HFFc6 (cell line): ENCODE measurements at places on chromosomes 7 and 10.

- H3K4me1 ChIP-seq = no peaks in the 10 kb centered on the region
- H3K4me3 ChIP-seq = no peak overlapping the region
- no peaks in the 10 kb centered on the region; the same call in 1 of the 2 replicates for H3K27me3 ChIP-seq
- H3K27ac ChIP-seq = no peak overlapping the region
- H3K36me3 ChIP-seq = 0 out of 2 replicates have a peak, but pooled peaks cover 7% of the 10 kb centered on the region
- DNase-seq = no peak
Measured at GRCh38 chr7:156155988-156156733, 343.9 kb upstream of the SHH start.

GRCh38 chr10:93435621-93436397, 46.3 kb downstream of the MYOF start:
- H3K4me3 ChIP-seq = peak overlapping the region; percentile 77
- peak overlapping the region; percentile 97 for H3K27ac ChIP-seq
- H3K4me1 ChIP-seq = peaks cover 96% of the 10 kb centered on the region
- H3K27me3 ChIP-seq = peaks cover 9% of the 10 kb centered on the region
- DNase-seq = no peak
- peaks cover 59% of the 10 kb centered on the region for H3K36me3 ChIP-seq

- DNase-seq = peak; percentile 15
- H3K36me3 ChIP-seq = peaks cover 5% of the 10 kb centered on the region
- no peak overlapping the region; the same call in 1 of the 2 replicates for H3K27ac ChIP-seq
- H3K27me3 ChIP-seq = no peaks in the 10 kb centered on the region
Measured at GRCh38 chr10:108393089-108393488, 1228.6 kb upstream of the SORCS1 start.

DNA sequence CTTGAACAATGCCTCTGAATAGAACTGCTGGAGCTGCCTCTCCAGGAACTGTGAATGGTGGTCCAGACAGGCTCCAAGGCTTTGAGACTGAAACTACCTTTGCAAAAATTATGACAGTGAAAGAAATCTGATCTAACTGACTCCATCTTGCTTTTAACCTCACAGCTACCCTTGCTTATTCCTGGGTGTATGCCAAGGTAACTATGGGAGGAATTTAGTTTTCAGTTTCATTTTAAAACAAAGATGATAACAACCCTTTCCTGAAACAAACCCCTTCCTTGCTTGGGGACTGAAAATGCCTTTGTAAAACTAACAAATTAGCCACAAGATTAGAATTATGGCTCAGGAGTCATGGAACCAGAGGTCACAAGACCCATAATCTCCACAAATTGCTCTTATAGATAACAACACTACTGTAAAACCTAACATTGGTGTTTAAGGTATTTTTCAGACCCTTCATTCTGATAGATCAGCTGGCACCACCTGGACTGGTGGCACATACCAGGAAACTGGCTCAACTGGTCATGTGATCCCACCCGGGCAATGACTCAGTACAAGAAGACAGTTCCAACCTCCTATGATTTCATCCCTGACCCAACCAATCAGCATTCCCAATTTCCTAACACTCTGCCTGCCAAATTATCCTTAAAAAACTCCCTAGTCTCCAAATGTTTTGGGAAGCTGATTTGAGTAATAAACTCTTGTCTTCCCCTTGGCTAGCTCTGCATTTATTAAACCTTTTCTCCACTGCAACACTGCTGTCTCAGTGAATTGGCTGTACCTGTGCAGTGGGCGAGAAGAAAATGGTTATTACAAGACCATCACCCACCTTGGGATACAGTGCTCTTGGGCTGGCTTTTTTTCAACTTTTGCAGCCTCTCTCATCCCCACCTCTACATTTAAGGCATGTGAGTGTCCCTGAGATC, 608.1 kb downstream of the TYW1 start:
- H3K36me3 ChIP-seq = no peaks in the 10 kb centered on the region; the same call in 1 of the 2 replicates
- no peak overlapping the region for H3K27ac ChIP-seq
- DNase-seq = no peak
- H3K4me3 ChIP-seq = no peak overlapping the region

GRCh38 chr7:155268921-155269650, 28.6 kb upstream of the INSIG1 start:
- H3K27me3 ChIP-seq = peaks cover 20% of the 10 kb centered on the region
- peaks cover 17% of the 10 kb centered on the region; the same call in 1 of the 2 replicates for H3K4me1 ChIP-seq
- H3K27ac ChIP-seq = no peak overlapping the region
- no peak for DNase-seq

DNA sequence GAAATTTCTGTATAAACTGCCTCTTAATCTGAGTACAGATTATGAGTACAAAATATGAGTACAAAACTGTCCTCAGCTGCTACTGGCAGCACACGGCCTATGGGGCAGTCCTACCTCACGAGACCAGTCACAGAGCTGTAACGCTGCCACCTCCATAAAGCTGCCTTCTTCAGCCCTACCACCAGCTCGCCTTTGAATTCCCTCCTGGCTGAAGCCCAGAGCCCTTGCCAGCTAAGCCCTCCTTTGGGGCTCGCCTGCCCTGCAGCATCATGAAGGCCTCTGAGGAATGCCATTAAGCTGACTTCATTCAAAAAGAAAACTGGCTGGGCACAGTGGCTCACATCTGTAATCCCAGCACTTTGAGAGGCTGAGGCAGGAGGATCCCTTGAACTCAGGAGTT, 180.0 kb upstream of the SH2B2 start:
- no peak overlapping the region for H3K27ac ChIP-seq
- peaks cover 20% of the 10 kb centered on the region for H3K36me3 ChIP-seq
- H3K4me1 ChIP-seq = no peaks in the 10 kb centered on the region
- no peak for DNase-seq
- H3K27me3 ChIP-seq = no peaks in the 10 kb centered on the region

DNA sequence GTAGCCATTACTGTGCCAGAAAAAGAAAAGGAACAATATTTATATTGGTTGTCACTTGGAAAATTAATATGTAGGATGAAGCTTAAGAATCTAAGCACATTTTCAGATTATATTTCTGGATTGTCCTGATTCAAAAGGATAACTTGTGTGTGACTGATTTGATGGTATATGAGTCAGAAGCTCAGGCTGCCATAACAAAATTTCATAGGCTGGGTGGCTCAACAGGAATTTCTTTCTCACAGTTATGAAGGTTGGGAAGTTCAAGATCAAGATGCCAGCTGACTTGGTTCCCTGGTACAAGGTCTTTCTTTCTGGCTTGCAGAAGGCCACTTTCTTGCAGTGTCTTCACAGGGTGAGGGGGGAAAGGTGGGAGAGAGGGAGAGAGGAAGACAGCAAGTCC, 108.5 kb downstream of the ST7 start:
- H3K27ac ChIP-seq = peak overlapping the region; percentile 88
- DNase-seq = peak; percentile 32
- peaks cover 34% of the 10 kb centered on the region for H3K4me1 ChIP-seq
- peak overlapping the region; percentile 67; the same call in 1 of the 2 replicates for H3K4me3 ChIP-seq
- H3K36me3 ChIP-seq = no peaks in the 10 kb centered on the region

- DNase-seq = no peak
- H3K27ac ChIP-seq = no peak overlapping the region
- no peaks in the 10 kb centered on the region for H3K36me3 ChIP-seq
- no peak overlapping the region for H3K4me3 ChIP-seq
- H3K27me3 ChIP-seq = no peaks in the 10 kb centered on the region
Measured at GRCh38 chr10:75100764-75101291, 10.6 kb upstream of the SAMD8 start.

- H3K27me3 ChIP-seq = peaks cover 46% of the 10 kb centered on the region
- DNase-seq = no peak
- no peaks in the 10 kb centered on the region for H3K4me1 ChIP-seq
Measured at GRCh38 chr7:151834271-151835035, 42.5 kb downstream of the PRKAG2 start.
